Activated effector memory CD4-positive, alpha-beta T cell treated with anti-CD3 and anti-CD28 coated beads, Interleukin-2, amount 50 U/mL, for 16 hours (primary cell): ENCODE measurements at places on chromosomes 11 and 22.

GRCh38 chr22:42368379-42369249 is 63.6 kb downstream of the NFAM1 start:
- peak; percentile 74 for DNase-seq

DNA sequence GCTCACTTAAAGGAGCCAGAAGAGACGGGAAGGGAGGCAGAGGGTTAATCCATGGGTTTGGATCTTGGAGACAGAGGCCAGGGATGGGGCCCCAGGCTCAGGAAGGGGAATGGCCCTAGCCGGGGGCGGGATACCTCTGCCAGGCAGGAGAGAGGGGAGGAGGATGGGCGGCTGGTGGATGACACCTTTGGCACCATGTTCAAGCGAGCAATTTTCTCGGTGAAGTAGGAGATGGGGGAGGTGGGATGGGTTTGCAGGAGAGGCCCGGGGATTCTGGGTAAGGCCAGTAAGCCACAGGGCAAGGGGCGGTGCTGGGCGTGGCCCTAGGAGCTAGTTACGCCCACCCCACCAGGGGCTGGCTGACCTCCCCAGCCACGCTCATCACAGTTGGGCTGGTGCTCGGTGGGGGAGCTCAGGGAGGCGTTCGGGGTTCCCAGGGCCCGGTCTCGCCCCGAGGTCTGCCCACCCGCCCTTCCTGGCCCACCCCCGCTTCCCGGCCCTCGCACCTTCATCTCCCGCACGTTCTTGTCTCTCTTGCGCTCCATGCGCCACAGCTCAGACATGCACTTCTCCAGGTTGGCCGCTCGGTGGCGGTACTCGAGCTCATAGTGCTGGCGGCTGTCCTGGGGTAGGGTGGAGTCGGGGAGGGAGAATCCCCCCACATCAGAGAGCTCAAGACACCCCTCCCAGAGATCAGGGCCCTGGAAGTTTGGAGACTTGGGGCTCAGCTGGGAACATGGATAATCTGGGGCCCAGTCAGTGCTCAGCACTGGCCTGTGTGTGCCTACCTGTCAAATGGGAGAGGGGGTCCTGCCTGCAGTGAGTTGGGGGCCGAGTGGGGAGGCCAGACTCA is 12.7 kb downstream of the BAIAP2L2 start:
- no peak for DNase-seq

DNA sequence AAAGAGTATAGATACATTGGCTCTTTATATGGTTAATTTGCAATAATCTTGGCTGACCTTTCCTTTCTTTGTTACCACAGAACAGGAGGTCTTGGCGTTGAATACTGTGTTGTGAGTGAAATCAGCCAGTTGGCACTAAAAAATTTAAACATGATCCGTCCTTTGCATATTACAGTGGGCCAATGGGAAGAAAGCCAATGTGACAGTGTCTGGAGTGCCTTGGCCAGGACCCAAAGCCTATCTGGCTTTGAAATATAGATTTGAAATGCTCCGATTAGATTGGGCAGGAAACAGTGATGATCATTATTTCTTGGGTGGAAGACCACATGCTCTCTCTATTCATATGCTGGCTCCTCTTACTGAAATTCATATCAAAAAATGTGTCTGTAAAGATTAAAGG is 339.6 kb upstream of the ANO3 start:
- no peak for DNase-seq

DNA sequence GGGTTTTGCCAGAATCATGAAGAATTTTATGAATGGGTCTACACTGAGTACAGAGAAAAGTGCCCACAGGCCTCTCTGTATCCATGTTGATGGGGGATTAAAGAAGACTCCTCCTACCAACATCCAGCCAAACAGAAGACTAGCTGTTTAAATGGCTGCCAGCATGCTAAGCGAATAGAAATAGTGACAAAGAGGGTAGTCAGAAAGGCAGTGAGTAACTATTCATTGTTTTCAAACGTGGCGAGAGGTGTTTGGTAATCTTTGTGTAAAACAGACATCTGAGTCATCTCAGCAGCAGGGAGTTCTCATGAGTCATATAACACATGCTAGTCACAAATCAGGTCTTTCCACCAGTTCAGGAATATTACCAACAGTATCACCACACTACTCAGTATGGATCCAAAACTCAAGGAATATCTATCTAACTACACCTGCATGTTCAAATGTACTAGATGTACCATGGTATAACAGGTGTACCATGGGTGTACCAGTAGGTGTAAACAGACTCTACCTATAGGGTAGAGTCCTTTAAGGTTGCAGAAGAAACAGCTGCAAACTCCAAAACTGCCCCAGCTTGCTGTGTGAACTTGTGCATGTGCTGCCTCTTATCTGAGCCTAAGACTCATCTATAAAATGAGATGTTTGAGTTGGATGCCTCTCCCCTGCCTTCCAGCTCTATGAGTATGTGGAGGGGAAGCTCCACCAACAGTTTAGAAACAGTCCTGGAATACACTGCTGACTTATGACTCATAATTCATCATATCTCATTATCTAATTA is 82.0 kb downstream of the SLC1A2 start:
- no peak for DNase-seq

GRCh38 chr11:28243581-28243980 is 135.4 kb downstream of the METTL15 start:
- DNase-seq, result no peak

DNA sequence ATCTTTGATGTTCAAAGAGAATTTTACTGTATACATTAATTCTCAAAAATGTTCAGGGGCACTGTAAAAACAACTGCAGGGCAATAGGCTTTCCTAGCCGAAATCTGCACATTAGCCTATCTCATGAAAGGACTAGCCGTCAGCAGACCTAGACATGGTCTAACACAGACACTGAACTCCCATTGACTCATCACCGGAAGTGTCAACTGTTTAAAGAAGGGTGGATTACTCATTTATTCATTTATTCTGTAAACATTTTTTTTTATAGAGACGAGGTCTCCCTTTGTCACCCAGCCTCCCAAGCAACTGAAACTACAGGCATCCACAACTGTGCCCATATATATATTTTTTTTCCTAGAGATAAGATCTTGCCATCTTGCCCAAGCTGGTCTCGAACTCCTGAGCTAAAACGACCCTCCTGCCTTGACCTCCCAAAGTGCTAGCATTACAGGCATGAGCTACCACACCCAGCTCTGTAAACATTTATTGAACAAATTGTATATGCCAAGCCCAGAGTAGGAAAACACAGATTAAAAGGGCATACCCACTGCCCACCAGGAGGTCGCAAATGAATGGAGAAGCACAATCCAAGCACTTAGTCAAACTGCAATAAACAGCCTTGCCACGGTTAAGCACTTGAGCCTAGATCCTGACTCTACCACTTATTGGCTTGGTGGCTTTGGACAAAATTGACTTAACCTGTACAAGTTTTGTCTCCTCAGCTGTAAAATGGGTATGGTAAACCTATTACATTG is 26.6 kb downstream of the RAB30 start:
- no peak for DNase-seq

GRCh38 chr11:85475660-85476517 is 151.3 kb downstream of the DLG2 start:
- no peak for DNase-seq

DNA sequence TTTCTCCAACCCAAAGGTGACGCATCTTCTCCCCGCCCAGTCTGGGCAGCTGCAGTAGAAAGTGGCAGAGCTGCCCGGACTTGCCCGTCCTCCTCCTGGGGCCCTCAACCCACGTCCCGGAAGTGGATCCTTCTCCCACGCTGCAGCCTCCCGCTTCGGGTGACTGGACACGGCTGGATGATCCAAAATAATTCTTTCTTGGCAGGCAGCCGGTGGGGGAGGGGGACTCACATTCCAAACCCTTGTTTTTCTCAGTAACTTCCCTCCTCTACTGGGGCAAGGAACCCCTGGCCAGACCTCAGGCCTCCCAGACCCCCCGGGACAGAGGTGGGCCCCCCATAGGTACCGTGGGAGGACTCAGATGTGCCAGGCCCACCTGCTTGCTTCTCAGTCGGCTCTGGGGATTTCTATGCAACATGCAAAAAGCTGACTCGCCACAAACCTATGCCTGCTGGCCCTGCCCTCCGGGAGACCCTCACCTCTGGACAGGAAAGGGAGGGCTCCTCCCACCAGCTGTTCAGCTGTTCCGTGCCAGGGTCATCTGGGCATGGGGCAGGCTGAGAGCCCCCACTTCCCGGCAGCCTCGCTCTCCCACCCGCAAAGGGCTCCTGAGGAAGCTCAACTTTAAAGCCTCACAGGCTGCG is 1.4 kb downstream of the PLXNB2 start:
- DNase-seq, result no peak

- no peak for DNase-seq
Measured at GRCh38 chr11:13110929-13111812, 102.1 kb downstream of the RASSF10 start.

DNA sequence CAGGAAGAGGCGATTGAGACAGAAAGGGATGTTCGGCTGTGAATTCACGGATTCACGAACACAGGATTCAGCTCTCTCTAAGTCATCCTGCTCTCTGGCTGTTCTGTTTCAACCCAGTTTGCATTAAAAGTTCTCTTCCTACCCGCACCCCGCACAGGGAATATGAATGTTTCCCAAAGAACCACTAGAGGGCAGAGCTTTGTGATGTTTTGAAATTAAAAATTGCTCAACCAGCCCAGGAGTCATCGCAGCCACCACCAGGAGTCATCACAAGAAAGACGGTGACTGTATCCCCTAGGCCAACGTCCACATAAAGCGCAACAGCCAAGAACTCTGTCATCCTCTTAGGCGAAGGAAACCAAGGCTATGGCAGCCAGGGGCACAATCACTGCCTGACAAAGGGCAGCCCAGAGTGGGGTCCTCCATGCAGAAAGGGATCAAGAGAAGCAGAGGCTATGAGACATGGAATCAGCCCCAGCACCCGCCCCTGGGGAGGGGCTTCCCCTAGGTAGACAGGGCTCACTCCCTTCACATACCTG is 122.4 kb downstream of the WT1 start:
- peak; percentile 64 for DNase-seq

- DNase-seq, result peak; percentile 19
Measured at GRCh38 chr22:49305966-49306631, 521.6 kb downstream of the BRD1 start.

DNA sequence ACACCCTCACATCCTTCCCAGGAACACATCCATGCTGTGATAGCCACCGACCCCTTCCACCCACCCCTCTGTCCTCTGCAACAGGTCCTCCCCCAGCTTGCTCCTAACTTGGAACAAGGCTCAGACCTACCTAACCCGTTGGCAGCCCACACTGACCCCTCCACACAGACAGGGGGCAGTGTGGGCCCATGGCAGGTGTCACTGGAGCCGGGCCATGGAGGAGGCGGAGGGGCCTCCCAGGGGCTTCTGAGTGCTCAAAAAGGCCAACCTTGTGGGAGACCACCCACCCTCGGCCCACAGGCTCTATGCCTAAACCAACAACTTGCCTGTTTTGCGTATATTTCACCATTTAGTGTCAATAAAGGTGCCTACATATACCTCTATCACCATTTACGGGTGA is 57.0 kb downstream of the CERK start:
- no peak for DNase-seq

DNA sequence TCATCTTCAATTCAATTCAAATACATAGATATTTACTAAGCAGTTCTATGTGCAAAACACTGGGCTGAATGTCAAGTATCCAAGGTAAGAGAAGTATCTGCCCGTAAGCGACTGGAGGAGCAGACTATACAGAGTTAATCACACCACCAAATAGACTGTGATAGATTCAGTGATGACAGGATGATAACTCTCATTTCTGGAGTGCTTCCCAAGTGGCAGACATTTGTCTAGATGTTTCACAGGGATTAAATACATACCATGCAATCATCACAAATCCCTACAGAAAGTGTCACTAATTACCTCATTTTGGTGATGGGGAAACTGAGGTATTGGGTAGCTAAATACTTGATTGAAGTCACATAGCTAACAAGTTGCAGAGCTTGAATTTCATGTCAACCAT is 508.7 kb upstream of the TENM4 start:
- DNase-seq, result no peak

DNA sequence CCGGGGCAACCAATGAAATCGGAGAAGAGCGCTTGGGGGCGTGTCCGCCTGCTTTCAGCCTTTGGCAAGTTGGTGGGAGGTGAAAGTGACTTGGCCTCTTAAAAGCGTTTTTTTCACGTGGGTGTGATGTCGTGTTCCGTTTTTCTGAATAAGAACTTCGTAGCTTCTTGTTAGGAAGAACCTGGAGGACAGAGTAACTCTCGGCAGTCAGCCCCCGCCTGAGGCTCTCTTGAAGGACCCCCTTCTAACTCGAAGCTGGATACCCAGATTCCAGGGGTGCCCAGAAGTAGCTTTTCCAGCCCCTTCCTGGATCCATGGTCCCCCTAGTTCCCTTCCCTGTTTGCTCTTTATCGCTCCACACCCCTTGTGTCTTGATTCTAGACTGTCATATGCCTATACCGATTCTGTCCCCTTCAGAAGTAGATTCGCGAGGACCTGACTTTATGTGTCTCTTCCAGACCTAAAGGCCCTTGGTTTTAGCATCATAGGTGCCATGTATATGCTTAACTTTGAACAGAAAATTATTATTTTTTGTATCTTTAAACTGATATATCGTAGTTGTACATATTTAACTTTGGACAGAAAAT is 915 bp upstream of the OSBP start:
- no peak for DNase-seq

GRCh38 chr22:38729946-38730345 is 24.2 kb downstream of the GTPBP1 start:
- DNase-seq, result no peak

GRCh38 chr11:82754410-82754809 is 20.7 kb upstream of the FAM181B start:
- DNase-seq, result no peak

GRCh38 chr11:69954756-69955155 is 123.4 kb upstream of the ANO1 start:
- no peak for DNase-seq

GRCh38 chr11:43130616-43131015 is 181.2 kb upstream of the API5 start:
- DNase-seq, result no peak

DNA sequence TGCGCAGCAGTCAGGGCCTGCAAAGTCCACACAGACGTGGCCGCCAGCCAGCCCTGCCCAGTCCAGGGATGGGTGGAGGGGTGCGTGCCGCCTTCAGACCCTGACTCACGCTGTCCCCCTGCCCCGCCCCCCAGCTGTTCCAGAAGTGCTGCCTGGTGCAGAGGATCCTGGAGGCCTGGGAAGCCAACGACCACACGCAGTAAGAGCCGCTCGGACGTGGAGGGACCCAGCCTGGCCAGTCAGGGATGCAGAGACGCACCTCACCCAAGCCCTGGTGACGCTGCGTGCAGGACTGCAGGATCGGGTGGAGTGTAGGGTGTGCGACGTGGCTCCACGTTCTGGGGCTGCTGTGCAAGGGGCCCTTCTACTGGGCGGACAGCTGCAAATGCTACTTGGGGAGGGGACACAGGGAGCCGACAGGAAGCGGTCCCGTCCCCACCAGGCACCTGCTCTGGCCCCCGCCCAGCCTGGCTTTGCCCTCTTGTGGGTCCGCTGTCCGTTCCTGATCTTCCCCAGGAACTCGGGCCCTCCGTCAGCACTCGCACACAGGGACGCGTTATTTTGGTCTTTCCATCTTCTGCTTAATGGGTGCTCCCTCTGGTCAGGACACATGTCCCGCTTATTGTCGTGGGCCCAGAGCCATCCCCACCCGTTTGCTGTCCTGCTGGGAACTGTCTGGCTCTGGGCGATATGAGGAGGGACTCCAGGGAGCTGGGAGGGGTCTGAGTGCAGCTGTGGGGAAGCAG is 42.5 kb downstream of the SBF1 start:
- no peak for DNase-seq

- DNase-seq, result no peak
Measured at GRCh38 chr11:12675951-12676711, 1.9 kb downstream of the TEAD1 start.
